ENCODE measurements at places on chromosomes 4 and X. TPM values are rescaled to one million over a fixed set of nuclear protein-coding genes. Genes with fewer than 3 reads are reported as not detected.
A peak's percentile ranks its signal among the peaks of the same experiment; 100 is the strongest.

TMSB15B gene
- 1.5 TPM for total RNA-seq

MAGEA3 gene
- total RNA-seq = not detected

ASB12 gene
- not detected for total RNA-seq

CDKN2AIP gene
- 19.0 TPM for total RNA-seq

DNA sequence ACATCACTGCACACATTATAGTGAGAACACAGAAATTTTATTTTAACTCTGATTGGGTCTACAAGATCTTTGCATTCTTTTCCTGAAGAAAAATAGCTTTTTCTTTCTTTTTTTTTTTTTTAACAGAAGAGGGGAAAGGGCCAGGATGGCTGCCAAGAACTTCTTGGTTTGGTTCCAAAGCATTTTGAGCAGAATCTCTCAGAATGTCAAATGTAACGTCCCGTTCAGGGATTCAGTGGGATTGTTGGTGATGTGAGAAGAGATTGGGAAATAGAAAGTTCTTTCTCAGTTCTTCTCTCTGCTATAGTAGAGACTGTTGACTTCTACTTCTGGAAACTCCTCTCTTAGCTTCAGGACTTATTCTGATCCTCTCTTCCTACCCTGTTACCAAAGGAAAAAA lies 70.9 kb upstream of the CBR4 start:
- no peaks in the 10 kb centered on the region for H3K27me3 ChIP-seq
- H3K4me3 ChIP-seq = no peak overlapping the region
- peak; percentile 90 for DNase-seq
- no peaks in the 10 kb centered on the region for H3K36me3 ChIP-seq
- H3K4me1 ChIP-seq = peaks cover 4% of the 10 kb centered on the region
- H3K27ac ChIP-seq = no peak overlapping the region

DNA sequence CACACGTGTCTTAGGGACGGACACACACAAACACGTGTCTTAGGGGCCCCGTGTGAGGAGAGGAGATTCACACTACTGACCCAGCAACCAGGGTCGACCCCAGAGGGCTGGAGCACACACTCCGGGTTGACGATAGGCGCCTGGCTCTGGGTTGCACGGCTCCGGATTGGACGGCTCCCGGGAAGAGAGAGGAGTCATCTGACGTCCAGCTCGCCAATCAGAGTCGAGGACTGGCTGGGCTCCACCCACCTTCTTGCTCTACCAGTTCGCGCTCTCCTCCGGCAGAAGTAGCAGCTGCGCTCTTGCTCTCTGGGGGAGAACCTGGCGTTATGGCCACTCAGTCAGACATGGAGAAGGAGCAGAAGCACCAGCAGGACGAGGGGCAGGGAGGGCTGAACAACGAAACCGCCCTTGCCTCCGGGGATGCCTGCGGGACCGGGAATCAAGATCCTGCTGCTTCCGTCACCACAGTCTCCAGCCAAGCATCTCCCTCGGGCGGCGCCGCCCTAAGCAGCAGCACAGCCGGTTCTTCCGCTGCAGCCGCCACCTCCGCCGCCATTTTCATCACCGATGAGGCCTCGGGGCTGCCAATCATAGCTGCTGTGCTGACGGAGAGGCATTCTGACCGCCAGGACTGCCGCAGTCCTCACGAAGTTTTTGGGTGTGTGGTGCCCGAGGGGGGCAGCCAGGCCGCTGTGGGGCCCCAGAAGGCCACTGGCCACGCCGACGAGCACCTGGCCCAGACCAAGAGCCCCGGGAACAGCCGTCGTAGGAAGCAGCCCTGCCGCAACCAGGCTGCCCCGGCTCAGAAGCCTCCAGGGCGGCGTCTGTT lies 74.3 kb downstream of the NUDT10 start:
- no peak for DNase-seq
- no peak overlapping the region for H3K4me3 ChIP-seq
- H3K36me3 ChIP-seq = no peaks in the 10 kb centered on the region
- H3K4me1 ChIP-seq = no peaks in the 10 kb centered on the region
